Activated CD8-positive, alpha-beta memory T cell treated with anti-CD3 and anti-CD28 coated beads, Interleukin-2, amount 50 U/mL, for 4 hours (primary cell): ENCODE measurements at places on chromosomes 7 and 10.
A peak's percentile ranks its signal among the peaks of the same experiment; 100 is the strongest.

DNA sequence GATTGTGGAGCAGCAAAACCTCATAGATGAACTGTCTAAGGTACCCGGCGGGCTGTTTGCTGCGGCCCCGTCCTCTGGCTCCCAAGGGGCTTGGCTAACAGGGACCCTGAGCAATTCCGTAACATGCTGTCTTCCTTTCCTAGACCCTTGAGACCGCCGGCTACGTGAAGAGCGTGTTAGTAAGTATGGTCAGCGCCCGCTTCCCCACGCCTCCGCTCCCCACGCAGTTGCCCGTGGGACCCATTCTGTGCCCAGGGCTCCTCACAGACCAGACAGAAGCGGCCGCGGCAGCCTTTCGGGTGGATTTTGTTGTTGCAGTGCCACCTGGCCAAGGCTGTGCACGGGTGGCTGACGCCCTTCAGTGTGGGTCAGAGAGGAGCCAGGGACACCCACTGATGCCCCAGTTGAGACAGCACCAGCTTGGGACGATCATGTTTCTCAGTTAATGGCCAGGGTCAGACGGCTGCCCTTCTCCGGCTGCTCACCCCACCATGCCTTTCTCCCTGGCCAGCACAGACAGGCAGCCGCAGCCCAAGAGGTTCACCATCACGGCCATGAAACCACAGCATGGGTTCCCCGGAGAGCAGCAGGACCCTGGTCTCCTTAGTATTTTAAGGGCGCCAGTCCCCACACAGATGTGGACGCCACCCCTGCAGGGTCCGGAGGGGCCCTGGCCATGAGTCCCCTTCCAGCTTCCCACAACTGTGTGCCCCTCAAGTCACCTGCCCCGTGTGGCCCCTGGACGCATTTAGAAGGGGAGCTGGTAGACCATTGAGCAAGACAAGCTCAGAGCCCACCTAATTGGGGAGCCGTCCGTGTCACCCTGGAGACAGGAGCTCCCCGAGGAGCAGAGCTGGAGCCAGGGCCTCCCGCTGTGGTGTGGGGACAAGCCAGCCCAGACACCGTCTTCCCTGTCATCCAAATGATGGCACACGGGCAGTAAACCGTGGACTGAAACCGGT is 49.4 kb upstream of the DPYSL4 start:
- peak; percentile 8 for DNase-seq

DNA sequence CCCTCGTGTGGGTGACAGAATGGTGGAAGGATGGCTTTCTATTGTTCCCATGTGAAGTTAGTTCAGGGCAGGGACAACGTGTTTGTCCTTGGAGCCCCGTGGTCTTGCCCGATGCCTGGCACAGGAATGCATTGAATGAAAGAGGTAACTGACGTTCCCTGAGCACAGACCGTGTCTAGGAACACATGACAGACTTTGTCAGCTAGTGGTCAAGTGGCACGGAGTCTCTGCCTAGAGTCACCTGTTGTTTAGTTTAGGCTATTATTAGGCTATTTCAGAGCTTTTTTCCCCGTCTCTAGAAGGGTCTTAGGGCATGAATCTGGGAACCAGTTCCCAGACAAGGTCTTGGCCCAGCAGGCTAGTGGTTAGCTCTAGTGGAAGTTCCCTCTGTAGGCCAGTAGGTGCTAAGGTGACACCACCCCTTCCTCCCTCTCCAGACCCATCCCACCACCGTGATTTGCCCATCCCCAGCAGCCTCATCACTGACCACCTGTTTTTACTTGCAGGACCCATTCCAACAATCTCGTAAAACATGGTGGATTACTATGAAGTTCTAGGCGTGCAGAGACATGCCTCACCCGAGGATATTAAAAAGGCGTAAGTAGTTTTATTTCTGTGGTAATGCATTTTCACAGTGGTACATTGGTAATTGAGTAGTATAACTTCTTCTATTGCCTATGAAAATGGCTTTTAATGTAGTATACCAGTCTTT is 21.4 kb downstream of the DNAJB6 start:
- peak; percentile 9 for DNase-seq

GRCh38 chr10:7610026-7610425 is 56.7 kb downstream of the ITIH5 start:
- no peak for DNase-seq

GRCh38 chr10:84149854-84150253 is 10.5 kb downstream of the GHITM start:
- DNase-seq: no peak
